Fibroblast of skin of left biceps (primary cell): ENCODE measurements at places on chromosomes 6 and 20.

GRCh38 chr6:43608310-43608763 is 20.7 kb downstream of the GTPBP2 start:
- no peak for DNase-seq

- DNase-seq = no peak
Measured at GRCh38 chr20:1722513-1723050, 65.0 kb upstream of the SIRPG start.

GRCh38 chr6:26225848-26226578 is 138.8 kb downstream of the HFE start:
- DNase-seq = no peak

GRCh38 chr6:52999456-52999855 is 4.4 kb upstream of the GSTA4 start:
- DNase-seq = no peak

DNA sequence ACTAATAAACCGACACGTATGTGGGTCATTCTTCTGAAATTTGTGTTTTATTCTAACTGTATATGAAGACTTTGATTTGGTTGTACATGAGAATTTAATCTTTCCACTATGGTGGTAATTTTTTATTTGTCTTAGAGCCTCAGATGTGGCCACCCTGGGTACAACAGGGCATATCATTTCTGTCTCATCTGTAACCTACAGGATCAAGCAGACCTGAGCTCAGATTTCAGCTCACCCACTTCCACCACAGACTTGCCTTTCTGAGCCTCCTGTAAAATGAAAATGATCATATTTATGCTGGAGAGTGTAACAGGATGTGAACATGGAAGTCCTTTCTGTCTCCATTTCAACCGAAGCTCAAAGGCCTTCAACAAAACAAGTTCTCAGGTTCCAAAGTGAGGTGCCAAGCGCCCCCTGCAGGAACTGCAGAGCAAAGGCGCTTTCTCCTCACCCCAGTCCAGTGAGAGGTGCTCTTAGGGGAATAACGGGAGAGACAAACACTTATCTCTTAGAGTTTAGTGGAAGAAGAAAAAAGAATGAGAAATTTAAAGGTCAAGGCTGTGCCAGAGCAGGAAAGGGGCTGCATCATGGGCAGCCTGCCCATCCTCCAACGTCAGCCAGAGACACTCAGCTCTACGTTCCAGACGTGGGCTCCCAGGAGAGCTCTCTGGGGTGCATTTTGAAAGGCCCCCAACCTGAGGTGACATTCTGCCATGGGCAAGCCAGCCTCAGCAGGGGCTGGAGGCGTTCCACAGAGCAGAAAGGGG is 23.0 kb upstream of the CD24 start:
- DNase-seq = peak; percentile 18

DNA sequence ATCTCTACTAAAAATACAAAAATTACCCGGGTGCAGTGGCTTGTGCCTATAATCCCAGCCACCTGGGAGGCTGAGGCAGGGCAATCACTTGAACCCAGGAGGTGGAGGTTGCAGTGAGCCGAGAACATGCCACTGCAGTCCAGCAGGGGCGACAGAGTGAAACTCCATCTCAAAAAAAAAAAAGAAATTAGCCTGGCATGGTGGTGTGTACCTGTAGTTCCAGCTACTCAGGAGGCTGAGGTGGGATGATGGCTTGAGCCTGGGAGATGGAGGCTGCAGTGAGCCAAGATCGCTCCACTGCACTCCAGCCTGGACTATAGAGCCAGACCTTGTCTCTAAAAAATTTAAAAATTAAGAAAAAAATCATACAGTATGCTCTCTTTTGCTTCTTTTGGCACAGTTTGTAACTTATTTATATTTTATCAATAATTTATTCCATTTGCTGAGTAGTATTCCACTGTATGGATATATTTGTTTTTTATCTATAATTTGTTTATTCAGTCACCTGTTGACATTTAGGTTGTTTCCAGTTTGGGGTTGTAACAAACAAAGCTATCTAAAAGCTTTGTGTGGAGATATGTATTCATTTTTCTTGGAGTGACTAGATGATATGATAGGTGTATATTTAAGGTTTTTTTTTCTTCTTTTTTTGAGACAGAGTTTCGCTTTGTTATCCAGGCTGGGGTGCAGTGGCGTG is 8.0 kb upstream of the MYBL2 start:
- DNase-seq = no peak

DNA sequence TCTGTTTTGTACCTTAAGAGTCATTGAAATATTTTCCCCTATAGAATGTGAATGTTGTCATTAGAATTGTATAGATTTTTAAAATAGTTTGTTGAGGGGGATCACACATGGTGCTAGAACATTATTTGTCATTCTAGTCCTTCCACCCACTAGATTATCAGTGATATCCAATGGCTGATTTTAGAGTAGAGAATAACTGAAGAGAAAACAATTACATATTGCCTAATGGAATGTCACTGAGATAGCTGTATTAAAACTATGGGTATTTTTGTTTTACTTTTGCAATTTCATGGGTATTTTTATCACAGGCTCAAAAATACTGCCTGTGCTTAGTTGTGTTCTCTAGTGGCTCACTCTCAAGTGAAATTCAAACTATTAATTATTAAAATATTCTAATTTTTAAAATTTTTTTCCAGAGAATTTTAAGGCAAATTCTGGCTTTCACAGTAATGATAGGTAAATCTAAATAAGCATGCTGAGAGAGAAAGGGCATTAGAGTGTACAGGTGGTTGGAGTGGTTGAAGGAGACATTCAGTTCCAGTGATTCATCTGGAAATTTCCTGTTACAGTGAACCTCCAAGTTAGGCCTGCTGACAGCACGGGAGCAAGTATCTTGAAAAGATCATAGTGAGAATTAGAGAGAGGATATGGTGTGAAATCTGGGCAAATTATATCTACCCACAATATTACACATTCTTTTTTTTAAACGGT is 399.6 kb downstream of the NKAIN2 start:
- no peak for DNase-seq

- no peak for DNase-seq
Measured at GRCh38 chr6:4105980-4106536, 27.1 kb upstream of the FAM217A start.

- no peak for DNase-seq
Measured at GRCh38 chr20:22404419-22405170, 179.8 kb downstream of the FOXA2 start.

DNA sequence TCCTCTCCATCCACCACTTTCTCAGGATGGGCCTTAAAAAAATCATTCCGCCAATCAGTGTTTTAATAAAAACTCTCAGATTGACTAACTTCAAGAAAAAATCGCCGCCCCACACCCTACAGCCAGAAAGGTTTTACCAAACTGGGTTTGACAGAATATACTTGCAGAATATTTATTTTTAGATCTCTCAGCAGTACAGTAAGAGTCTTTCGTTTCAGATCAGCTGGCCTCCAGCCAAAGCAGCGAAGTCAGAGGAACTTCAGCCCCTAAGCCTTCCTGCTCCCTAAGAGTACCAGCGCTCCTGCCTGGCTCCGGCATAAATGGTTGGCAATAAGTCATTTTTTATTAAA is 24.7 kb downstream of the TBC1D7 start:
- DNase-seq = peak; percentile 34

GRCh38 chr6:44235269-44235668 is 11.6 kb upstream of the HSP90AB1 start:
- no peak for DNase-seq

- DNase-seq = no peak
Measured at GRCh38 chr20:52899041-52899608, 73.0 kb upstream of the TSHZ2 start.

GRCh38 chr20:13913572-13913971 is 76.8 kb downstream of the SEL1L2 start:
- no peak for DNase-seq

- no peak for DNase-seq
Measured at GRCh38 chr6:1587546-1587945, 22.2 kb upstream of the FOXC1 start.

DNA sequence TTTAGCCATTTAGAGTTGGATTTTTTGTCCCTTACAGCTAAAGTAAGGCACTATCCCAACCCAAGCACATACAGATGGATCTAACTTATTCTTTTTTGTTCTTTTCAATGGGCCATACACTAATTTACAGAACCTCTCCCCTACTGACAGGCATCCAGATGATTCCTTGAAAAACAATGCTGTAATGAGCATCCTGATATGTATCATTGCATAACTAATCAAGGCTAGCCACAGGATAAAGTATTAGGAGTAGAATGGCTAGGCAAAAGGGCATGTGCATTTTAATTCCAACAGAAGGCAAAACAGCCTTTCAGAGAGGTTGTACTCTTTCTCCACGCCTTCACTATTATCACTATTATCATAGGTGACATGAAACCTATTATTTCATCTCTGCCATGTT is 54.1 kb downstream of the ELOVL5 start:
- DNase-seq = no peak

- DNase-seq = no peak
Measured at GRCh38 chr20:19397666-19398065, 185.2 kb downstream of the SLC24A3 start.

- no peak for DNase-seq
Measured at GRCh38 chr20:48453477-48454093, 374.2 kb downstream of the PREX1 start.

DNA sequence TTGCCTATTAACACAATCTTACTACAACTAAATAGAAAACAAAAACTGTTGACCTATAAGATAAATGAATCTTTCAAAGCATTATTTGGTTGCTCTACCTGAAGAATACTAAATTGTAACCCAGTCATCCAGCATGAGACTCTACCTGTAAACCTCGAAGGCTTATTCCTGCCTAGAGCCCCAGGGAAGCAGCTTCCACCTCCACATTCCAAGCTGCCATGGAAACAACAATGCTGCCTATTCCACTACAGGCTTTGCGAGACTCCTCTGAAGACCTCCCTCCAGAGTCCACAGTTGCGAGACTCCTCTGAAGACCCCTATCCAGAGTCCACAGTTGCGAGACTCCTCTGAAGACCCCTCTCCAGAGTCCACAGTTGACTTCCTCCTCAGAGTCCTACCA is 15.7 kb downstream of the GMDS start:
- DNase-seq = no peak

DNA sequence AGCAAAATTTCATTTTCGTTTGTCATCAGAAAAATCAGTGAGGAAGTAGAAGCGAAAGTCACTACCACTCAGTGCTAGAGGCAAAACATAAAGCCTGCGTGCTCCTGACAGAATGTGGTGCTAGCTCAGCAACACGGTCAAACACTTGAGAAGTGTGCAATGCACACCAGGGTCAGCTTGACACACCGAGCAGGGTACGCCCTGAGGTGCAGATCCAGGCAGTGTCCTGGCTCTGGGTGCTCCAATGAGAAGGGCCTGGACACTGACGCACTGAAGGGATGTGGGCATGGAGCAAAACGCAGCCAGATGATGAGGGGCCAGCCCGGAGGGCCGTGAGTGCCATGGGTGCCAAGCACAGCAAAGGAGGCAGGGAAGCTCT is 5.9 kb downstream of the RNASET2 start:
- no peak for DNase-seq
